ENCODE measurements at places on chromosomes 5 and 9.

DNA sequence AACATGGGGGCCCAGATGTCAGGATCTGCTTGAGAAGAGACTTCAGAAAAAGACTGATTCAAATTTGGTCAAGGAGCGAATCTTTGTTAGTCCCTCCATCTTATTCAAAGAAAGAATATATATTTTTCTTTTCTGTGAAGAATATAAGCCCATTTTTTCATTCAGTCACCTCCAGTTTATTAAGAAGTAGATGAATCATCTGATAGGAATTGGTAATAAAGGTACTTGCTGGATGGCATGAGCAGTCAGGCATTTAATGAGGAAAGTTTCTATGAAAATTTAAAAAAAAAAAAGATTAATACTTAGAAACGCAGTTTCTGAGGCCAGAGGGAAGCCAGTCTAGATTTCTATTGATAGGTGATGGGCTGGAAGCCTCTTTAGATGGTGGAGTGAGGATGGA lies 373.1 kb upstream of the SMC2 start:
- no peak for DNase-seq

- DNase-seq: no peak
These were observed 11.5 kb upstream of the SLC35D2 start for GRCh38 chr9:96394832-96395496.

DNA sequence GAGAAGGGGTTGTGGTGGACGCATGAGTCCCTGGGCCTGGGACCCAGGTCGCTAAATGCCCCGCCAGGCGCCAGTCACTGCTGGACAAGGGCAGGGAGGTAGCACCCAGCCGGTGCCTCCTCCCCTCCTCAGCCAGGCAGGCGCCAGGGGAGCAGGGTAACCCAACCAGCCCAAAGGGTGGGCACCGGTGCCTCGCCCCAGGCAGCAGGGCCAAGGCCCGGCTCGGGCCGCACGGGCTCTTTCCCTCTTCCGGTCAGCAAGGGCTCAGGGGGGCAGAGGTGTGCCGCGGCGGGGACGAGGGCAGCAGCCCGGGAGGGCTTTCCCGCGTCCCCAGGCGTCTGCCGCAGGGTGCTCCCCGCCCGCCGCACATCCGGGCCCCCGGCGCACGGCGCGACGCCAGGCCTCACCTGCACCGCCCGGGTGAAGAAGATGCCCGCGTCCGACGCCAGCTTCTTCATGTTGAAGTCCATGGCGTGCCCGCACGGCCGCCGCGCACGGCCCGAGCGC lies 393 bp downstream of the SH3GLB2 start:
- no peak for DNase-seq

GRCh38 chr5:104541141-104541785 lies 978.7 kb upstream of the NUDT12 start:
- DNase-seq: no peak

- DNase-seq: no peak
These were observed 10.4 kb upstream of the FIBCD1 start for GRCh38 chr9:130949188-130950038.

GRCh38 chr5:172832383-172833315 lies 1.4 kb upstream of the ERGIC1 start:
- no peak for DNase-seq

DNA sequence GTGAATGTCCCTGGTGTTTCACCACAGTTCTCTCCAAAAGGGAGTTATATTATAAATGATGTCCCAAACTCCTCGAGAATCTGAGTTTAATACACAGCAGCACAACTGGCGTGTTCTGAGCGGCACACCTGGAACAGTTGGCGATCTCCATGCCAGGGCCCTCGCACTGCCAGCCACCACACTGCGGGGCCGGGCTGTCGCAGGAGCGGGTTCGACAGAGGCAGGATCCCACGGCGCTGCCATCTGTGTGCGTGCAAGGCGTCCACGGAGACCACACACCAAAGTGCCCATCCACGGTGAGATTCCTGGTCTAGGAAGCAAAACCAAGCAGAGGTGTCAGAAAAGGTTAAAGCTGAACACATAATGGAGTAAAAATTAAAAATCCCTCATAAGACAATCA lies 423.3 kb downstream of the SEMA5A start:
- no peak for DNase-seq

DNA sequence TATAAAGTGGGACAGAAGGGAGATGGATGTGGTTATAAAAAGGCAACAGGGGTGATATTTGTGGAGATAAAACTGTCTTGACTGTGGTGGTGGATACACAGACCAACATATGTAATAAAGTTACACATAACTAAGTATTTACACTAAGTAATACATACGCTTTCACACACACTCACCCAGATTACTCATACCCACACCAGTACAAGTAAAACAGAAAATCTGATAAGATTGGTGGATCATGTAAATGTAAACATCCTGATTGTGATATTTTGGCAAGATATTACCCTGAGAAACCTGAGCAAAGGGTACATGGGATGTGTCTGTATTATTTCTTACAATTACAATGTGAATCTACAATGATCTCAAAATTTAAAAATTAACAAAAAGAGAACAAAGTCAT lies 53.3 kb upstream of the SLIT3 start:
- DNase-seq: no peak

- DNase-seq: no peak
These were observed 32.7 kb upstream of the ADRA1B start for GRCh38 chr5:159883522-159883950.

- no peak for DNase-seq
These were observed 343.4 kb downstream of the ARHGEF28 start for GRCh38 chr5:73969195-73970036.

DNA sequence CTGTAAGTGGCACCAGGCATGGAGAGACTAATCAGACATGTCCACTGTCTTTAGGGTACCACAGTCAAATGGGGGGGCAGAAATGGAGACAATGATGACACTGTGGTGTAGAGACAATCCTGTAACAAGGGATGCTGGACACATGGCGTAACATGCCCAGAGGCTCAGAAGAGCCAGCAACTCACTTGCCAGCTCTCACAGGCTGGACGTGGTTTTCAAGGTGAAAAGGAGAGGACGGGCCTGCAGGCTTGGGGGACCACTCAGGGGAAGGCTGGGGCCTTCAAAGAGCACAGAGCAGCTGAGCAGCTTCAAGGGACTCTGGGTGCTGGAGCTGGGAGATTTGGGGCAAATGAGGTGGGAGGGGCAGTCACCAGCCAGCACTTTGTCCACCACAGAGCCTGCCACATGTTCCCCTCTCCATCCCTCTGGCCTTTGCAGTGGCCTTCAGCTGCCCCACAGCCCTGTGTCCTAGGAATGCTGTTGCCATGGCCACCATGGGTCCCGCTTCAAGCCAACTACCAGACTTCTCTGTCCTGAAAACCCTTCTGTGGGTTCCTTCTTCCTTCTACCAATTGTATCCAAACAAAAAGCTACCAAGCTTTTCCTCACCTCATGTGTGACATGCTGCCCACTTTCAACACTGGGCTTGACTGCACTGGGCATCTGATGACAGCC lies 140.4 kb downstream of the GABBR2 start:
- no peak for DNase-seq

GRCh38 chr5:35926389-35927051 lies 11.9 kb downstream of the CAPSL start:
- peak; percentile 48 for DNase-seq

- no peak for DNase-seq
These were observed 2.5 kb upstream of the HNRNPAB start for GRCh38 chr5:178201927-178202235.

- DNase-seq: no peak
These were observed 362.5 kb upstream of the CCNH start for GRCh38 chr5:87775228-87775627.

DNA sequence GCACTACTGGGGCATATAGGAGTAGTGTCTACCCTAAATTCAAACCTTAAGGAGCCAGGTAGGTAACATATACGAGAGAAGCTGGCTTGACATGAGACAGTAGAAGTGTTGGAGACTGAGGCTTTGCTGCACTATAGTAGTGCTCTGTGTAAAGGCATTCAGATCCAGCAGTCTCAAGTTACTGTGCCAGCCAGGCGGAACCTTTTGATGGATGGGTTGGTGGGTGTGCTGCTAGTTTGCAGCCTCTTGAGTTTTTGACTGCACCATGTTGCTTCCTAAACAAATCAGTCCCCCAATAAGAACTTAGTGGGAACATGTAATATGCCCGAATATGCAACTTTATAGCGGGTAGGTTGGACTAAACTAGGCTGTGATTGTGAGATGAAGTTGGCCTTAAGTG lies 1.5 kb downstream of the CLTA start:
- DNase-seq: no peak

- peak; percentile 45 for DNase-seq
These were observed 7.5 kb downstream of the HSPA5 start for GRCh38 chr9:125233678-125234077.

GRCh38 chr9:79885093-79885857 lies 313.5 kb downstream of the TLE4 start:
- DNase-seq: no peak

DNA sequence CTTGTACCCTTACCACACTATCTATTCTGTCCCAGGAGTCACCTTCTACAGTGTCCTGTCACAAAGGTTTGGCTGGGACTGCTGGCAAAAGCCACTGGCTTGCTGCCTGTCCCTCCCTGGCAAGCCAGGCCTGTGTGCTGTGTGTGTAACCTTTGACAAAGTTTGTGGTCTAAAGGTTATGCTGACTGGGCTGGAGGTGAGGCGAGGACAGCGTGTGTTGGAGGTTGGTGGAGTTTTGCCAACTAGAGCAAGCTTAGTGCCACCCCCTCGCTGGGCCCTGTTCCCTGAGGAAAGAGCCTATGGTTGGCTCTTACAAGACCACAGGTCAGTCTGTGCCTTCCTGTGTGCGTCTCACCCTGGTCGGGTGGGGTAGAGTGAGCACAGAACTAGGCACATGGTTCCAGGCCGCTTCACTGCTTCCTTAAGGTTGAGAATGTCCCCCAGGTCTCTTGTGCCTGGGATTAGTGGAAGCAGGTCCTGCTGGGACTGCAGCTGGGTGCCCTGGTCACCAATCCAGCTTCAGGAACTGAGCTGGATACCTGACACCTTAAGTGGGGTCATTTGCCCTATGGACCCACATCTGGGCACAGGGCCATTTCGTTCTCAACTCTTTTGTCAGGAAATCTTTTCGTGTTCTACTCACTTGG lies 152.2 kb downstream of the GADD45G start:
- no peak for DNase-seq

- DNase-seq: peak; percentile 17
These were observed 91.7 kb downstream of the HRH2 start for GRCh38 chr5:175749591-175749990.

DNA sequence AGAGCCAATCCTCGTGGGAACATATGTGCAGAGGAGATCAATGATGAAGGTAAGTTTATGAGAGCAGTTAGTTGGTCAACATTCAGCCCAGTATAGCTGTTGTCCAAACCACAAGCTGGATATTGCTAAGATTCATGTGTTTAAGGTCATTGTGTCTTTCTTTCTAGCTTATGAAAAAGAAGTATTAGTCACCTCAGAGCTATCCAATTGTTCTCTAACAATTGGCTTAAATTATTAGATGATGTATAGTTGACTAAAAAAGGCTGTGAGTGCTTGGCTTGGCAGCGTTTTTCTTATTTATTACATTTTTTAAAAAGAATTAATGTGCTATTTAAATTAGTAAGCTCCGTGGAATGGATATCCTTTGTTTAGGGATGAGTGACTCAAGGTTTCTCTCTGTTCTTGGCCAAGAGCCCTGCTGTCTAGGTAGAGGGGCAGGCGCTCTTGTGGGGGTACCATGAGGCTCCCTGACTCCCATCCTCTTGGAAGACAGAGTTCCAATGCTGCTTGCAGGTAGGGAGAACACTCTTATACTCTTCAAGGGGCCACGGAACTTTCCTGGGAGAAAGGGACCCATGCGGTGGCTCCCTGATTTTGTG lies 487.4 kb downstream of the IRX1 start:
- no peak for DNase-seq

DNA sequence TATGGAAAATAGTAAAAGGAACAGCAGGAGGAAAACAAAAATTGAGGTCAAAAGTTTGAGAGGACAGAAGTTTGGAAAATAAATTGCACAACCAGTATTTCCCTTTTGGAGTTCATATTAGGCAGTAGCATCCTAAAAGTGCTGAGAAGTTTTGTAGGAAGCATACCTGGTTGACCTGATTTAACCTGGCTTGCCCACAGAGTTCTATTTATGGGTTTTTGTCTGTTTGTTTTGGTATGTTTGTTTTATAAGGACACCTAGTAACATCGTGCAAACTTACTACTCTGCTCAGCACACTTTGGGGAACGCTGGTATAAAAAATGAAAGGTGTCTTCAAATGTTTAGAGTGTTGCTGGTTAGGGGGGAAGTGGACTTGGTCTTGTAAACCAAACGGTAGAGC lies 15.1 kb downstream of the ADRB2 start:
- no peak for DNase-seq

DNA sequence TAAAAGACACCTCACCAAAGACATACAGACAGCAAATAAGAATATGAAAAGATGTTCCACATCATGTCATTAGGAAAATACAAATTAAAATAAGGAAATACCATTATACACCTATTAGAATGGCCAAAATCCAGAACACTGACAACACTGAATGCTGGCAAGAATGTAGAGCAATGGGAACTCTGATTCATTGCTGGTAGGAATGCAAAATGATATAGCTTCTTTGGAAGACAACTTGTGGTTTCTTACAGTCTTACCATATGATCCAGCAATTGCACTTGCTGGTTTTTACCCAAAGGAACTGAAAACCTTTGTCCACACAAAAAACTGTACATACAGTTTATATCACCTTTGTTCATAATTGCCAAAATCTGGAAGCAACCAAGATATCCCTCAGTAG lies 6.5 kb downstream of the TMEM161B start:
- no peak for DNase-seq

- no peak for DNase-seq
These were observed 245.4 kb downstream of the EBF1 start for GRCh38 chr5:158854260-158854783.

GRCh38 chr5:153404747-153405146 lies 85.7 kb upstream of the GRIA1 start:
- DNase-seq: no peak

GRCh38 chr9:128160603-128160987 lies 530 bp downstream of the BBLN start:
- DNase-seq: peak; percentile 26

GRCh38 chr5:43208658-43209057 lies 16.6 kb downstream of the NIM1K start:
- no peak for DNase-seq

DNA sequence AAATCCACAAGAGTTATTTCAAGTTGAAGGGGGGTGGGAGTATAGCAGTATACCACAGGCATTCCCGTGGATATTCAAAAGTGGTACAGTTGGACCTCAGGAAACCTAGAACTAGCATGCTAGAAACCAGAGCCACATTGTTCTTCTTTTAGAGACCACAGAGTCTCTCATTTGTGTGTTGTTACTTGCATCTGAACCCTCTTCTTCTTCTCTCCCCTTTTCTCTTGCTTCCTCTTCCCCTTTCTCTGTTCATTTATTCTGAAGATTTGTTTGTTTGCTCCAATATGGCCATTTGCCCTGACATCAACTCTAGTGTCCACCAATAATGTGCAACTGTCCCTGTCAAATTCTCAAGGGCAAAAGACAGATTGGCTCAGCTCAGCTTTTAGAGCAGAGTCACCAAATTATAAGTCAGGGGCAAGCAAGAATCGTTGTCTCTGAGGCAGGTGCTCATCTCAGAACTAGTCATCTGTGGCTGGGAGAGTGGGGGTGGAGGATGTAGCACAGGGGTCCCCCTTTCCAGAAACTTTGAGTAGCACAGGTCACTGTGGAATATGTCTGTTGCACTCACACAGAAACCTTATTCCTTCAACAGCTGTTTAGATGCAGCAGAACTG lies 321.1 kb downstream of the ARRDC3 start:
- DNase-seq: no peak

Measured in cerebellar cortex (tissue), 1 donor.